ENCODE measurements at places on chromosomes 5 and 9.

- DNase-seq = no peak
Observed at GRCh38 chr5:9653811-9654210, 23.7 kb upstream of the TAS2R1 start.

DNA sequence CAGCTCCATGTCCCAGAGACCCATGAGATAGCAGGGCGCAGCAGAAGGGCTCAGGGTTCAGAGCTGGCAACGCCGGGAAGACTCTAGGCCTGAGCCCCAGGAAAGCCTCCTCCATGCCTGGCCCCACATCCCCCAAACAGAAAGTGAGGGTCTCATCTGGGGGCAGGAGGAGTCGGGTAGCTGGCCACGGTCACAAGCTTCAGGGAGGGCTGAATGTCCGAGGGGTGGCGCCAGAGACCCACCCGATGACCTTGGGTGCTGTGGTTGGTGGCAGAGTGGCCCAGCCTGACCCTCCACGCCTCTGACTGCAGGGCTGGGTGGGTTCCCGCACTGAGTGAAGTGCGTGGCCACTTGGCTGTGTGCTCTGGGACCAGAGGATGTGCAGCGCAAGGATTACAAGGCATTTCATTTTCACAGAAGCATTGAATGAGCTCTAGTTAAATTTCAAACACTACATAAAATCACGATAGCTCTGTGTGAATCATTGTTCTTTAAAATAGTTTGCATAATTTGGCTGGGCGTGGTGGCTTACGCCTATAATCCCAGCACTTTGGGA lies 3.0 kb downstream of the C8G start:
- no peak for DNase-seq

- no peak for DNase-seq
Observed at GRCh38 chr5:82494942-82495341, 216.8 kb upstream of the RPS23 start.

- no peak for DNase-seq
Observed at GRCh38 chr9:5569409-5569808, 59.1 kb downstream of the PDCD1LG2 start.

- no peak for DNase-seq
Observed at GRCh38 chr9:79974806-79975422, 403.1 kb downstream of the TLE4 start.

DNA sequence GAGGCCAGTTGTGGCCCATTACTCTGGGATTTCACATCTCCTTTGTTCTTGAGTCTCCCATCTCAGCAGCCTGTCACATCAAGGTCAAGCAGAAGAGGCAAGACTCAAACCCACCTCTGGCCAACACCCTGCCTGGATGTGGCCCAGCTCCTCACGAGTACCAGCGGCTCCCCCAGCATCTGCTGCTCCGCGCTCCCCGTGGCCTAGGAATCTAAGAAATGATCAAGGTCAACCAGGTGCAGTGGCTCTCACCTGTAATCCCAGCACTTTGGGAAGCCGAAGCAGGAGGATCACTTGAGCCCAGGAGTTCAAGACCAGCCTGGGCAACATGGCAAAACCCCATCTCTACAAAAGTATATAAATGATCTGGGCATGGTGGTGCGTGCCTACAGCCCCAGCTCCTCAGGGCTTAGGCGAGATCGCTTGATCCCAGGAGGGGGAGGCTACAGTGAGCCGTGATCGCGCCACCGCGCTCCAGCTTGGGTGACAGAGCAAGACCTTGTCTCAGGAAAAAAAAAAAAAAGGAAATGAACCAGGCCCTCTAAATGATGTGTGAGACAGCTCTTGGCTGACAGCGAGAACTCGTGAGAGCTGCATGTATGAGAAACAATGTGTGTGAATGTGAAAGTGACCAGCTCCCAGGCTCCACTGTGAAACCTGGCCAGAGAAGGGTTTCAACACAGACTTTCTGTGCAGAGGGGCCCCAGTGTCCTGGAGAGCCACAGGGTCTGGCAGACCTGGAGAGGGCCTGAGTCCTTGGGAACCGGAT lies 61.6 kb upstream of the ANGPTL2 start:
- peak; percentile 51 for DNase-seq

DNA sequence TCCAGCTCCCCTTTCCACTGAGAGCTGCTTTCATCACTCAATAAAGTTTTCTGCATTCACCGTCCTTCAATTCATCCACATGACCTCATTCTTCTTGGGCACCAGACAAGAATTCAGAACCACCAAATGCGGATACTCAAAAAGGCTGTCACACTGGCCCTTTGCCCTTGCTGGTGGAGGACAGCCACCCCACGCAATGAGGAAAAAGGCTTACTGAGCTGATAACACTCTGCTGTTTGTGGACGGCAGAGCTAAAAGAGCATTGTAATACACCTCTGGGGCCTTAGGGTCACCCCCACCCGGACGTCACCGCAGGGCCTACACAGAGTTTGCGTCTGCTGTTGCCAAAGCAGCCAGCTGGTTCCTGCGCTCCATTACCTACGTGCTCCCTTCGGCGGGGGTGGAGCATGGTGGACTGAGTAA lies 51.2 kb upstream of the ZNF608 start:
- no peak for DNase-seq

- no peak for DNase-seq
Observed at GRCh38 chr9:114484854-114485443, 20.3 kb downstream of the WHRN start.

- no peak for DNase-seq
Observed at GRCh38 chr5:69494452-69494851, 1.9 kb downstream of the OCLN start.

DNA sequence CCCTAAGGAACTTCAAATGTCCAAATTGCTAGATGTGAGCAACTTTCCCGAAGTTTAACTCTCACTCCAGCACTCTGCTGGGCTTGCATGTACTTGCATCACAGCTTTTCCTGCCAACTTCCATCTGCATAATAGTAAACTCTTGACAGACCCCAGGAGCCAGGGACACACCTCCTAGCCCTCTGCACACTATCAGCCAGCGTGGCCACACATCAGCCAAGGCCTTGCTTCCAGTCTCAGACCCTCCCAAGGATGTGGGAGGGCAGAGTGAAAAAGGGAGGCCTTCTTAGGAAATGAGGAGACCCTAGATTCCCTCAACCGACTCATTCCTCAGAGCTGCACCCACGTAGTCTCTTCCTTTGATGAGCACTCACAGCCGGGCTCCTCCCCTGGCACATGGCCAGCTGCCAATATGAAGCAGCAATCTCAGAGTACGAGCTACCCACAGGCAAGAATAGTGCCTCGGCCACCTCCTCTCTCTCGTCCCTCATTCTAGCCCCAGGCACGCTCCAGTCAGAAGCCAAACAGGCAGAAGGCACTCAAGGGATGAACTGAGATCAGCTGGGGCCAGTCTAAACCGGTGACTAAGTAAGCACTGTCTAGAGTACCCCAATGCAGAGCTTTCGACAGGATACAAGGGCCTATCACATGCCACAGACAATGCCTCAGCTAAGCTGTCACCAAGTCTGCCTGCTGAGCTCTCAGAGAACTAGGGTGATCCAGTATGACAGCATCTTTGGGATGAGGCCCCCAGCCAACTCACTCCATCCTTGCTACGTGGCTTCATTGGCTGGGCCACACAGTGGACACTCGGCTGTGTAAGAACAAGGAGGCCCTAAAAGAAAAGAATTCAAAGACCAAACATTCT lies 2.3 kb downstream of the P4HA2 start:
- DNase-seq = no peak

GRCh38 chr5:137306903-137307302 lies 192.2 kb downstream of the SPOCK1 start:
- no peak for DNase-seq

DNA sequence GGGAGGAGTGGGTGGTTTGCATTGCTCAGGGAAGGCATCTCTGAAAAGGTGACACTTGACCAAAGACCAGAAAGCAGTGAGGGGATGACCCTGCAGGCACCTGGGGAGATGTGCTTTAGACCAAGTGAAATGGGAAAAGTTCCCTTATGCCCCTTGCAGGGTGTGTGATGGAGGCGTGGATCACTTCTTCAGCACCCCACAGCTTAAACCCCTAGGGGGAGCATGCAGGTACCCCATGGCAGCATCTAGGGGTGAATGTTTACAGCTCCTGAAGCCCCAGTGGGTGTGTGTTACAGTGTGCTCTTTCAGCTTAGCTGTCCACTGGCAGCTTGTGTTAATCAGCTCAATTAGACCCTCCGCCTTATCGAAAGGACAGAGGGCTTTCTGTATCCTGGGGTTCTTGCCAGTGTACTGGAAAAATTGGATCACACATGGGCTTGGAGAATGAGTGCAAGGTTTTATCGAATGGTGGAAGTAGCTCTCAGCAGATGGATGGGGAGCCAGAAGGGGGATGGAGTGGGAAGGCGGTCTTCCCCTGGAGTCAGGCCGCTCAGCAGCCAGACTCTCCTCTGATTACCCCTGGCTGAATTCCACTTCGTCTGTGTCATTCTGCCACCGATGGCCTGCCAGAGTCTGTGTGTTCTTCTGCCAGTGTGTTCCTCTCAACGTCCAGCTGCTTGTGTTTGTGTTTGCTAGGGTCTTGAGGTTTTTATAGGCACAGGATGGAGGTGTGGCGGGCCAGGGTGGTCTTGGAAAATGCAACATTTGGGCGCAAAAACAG lies 6.3 kb downstream of the BHMT2 start:
- no peak for DNase-seq

DNA sequence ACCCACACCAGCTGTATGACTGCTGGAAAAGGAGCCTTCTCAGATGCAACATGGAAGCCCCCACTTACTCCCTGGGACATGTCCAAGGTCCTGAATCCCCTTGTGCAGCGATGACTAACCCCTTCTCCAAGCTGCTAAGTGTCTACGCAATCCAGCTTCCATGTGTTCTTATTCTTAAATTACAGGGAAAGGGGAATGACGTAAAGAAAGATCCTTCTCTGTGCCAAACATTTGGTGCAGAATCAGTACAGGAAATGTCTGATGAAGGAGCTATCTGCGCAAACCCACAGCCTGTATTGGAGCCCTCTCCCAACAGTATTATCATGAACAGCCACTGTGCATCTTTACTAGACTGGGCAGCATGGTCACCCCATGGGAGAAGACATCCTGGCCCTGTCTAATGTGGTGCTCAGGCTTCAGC lies 183.2 kb downstream of the FRMD3 start:
- no peak for DNase-seq

- DNase-seq = no peak
Observed at GRCh38 chr5:78659714-78660113, 11.1 kb upstream of the LHFPL2 start.

- no peak for DNase-seq
Observed at GRCh38 chr5:31487506-31487905, 44.4 kb downstream of the DROSHA start.

DNA sequence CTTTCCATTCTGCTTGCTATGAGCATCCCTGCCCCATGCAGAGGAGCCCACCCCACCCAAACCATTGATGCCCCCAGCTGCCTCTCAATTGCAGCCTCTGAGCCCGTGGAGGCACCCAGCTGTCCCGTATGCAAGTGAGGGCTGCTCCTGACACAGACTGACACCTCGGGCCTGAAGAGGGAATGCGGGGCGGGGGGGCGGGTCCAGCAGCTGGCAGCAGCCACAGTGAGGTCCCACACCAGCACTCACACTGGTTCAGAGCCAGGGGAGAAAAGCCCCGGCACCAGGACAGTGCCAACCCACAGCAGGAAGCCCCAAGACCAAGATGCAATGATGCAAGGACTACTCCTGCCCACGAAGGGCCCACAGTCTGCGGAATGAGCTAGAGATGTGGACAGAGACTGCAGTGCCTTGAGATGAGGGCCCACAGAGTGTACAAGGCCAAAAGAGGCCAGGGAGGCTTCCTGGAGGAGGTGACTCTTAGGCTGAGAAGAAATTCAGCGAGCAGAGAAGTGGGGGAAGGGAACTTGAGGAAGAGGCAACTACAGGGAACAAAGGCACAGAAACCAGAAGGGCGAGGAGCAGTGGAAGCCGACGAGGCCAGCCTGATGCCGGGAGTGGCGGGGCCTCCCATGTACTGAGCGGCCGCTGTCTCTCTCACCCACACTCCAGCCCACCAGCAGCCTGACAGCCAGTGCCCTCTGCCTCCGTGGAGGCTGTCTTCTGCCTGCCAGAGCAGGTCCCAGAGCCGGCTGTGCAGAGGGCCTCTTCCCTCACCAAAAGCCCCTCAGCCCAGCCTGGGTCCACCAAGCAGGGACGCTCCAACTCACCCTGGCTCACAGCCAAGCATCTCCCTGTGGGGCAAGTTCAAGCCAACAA lies 9.2 kb downstream of the EEIG1 start:
- no peak for DNase-seq

DNA sequence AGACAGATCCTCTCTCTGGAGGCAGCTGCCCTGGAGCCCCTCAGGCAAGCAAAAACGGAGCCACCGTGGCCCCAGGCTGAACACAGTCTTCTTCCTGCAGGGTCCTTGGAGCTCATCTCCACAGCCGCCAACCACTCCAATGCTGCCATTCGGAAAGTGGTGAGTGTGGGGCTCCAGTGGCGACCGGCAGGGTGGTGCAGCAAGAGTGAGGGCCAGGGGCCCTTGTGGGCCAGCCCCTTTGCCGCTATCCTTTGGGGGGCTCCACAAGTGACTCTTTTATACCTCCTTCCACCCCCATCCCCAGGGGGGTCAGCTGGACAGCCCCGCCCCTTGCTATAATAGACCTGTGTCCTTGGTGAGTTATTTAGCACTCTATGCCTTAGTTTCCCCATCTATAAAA lies 47.4 kb upstream of the SUSD3 start:
- DNase-seq = no peak

DNA sequence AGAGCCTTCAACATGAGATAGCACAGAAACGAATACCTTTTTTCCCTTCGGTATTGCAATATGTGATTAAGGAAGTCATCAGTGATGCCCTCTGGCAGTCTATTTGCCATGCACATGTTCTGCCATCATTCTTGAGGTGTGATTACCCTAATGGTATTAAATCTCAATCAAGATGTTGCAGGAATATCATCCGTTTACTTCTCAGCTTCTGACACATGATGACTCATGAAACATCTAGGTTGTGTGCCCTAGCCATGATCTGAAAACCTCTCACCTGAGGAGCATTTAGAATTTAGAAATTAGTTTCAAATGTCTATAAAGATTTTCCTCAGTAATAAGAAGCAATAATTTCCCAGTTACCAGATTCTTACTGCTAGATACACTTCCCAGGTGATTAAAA lies 209.1 kb downstream of the ADGRV1 start:
- no peak for DNase-seq

DNA sequence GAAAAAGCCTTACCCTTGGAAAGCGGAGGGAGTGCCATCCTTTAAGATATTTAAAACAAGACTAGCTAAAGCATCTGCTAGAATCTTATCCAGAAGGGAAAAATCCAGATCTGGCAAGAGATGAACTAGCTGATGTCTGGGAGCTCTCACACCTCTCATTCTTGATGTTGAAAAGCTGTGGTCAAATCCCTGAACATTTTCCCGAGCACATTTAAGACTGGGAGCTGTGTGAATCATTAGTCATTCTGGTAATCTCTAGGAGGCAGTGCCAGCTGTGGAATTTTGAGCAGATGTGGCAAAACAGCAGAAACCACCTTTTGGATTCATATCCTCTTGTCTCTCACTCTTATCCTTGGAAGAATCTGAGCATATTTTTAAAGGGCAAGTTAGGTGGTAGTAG lies 218.0 kb downstream of the MAN2A1 start:
- no peak for DNase-seq

GRCh38 chr9:71747576-71747975 lies 20.7 kb downstream of the CEMIP2 start:
- DNase-seq = no peak

- DNase-seq = no peak
Observed at GRCh38 chr5:32780508-32780919, 69.4 kb downstream of the NPR3 start.

- DNase-seq = no peak
Observed at GRCh38 chr5:56588636-56589480, 226.5 kb upstream of the MAP3K1 start.

Data from chondrocyte (in vitro differentiated cells).